ENCODE measurements at places on chromosomes 12 and 14.

DNA sequence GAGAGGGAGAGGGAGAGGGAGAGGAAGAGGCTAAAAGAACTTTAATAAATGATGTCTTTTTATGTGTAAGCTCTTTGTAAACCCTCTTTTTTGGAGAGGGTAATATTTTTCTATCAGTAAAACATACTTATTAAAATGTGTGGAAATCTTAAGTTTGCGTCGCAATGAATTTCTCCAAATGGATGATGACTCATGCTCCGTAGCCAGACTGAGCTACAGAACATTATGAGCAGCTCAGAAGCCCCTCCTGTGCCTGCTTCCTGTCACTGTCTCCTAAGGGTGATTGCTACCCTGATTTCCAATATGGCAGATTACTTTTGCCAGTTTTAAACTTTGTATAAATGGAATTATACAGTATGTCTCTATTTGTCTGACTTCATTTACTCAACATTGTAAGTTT, 13.0 kb upstream of the PYGL start:
- DNase-seq, result no peak

- DNase-seq, result no peak
Observed at GRCh38 chr12:131348231-131348630, 362.7 kb upstream of the SFSWAP start.

- no peak for DNase-seq
Observed at GRCh38 chr12:132557291-132558015, 52.9 kb downstream of the LRCOL1 start.

DNA sequence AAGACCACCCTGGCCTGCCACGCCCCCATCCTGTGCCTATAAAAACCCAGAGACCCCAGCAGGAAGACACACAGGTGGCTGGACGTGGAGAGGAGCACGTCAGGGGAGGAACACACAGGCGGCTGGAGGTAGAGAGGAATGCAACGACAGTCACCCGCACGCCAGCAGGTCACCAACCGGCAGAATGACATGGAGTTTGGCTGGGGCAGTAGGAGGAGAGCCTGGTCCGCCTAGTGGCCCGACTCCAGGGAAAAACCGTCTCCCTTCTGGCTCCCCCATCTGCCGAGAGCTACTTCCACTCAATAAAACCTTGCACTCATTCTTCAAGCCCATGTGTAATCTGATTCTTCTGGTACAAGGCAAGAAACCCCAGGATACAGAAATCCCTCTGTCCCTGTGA, 62.7 kb upstream of the KCNH3 start:
- no peak for DNase-seq

DNA sequence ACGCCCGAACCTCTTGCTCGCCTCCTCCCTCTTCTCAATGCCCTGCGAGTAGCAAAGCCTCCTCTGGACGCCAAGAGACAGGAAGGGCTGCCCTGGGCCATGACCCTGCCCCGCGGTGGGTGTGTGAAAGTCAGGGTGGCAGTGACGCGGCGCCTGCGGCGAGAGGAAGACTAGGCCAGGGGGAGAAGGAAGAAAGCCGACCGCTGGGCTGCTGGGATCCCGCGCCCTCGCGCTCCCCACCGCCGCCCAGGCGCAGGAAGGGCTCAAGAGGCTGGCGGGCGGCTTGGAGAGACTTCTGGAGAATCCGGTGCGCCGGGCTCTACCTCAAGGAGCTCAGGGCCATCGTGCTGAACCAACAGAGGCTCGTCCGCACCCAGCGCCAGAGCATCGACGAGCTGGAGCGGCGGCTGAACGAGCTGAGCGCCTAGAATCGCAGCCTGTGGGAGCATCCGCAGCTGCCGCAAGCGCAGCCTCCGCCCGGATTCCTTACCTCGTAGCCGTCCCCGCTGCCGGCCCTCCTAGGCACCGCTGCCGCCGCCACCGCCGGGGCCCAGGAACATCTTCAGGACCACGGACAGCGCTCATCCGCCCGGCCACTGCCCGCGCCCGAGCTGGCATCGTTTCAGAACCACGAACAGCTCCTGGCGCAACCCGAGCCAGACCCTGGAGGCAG, 105.0 kb upstream of the PRB2 start:
- peak; percentile 28 for DNase-seq

DNA sequence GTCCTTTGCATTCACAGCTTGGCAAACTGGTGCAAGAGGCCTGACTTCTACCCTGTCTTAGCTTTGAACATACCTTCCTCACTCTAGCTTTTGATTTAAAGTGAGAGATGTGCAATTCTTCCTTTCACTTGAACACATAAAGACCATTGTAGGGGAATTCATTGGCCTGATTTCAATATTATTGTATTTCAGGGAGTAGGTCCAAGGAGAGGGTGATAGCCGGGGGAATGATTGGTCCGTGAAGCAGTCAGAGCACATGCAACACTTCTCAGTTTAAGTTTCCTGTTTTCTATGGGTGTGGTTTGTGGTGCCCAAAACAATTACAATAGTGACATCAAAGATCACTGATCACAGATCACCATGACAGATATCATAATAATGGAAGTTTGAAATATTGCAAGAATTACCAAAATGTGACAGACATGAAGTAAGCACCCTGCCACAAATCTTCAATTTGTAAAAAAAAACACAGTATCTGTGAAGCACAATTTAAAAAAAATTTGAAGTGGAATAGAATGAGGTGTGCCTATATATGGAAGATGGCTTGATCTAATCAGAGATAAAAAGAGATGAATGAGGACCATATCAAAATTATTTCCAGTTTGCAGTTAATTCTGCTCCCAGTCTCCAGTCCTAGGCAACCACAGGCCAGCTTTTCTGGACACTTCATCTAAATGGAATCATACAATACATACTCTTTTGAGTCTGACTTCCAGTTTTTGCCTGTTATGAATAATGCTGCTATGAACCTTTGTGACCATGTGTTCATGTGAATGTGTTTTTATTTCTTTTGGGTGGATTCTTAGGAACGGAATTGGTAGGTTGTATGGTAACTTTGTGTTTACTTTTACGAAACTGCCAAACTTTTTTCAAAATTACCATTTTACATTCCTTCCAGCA, 23.2 kb downstream of the BORCS5 start:
- DNase-seq, result no peak

DNA sequence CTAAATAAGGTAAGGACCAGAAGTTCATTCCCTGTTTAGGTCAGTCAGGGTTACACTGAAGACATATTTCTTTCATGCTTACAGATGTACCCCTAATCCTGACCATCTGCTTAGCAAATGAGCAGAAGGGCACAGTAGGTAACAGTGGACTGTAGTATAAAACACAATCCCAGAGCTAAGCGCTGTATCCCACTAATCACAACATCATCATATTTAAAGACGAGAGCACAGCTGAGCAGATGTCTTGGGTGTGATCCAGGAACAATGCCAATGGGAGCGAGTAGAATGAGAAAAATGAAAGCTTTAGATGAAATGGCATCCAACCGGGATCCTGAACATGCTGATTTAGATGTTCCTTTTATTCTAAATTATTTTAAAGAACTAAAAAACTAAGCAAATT, 213.4 kb downstream of the CCER1 start:
- DNase-seq, result peak; percentile 26

- no peak for DNase-seq
Observed at GRCh38 chr14:67817750-67818438, 1.5 kb upstream of the ZFYVE26 start.

DNA sequence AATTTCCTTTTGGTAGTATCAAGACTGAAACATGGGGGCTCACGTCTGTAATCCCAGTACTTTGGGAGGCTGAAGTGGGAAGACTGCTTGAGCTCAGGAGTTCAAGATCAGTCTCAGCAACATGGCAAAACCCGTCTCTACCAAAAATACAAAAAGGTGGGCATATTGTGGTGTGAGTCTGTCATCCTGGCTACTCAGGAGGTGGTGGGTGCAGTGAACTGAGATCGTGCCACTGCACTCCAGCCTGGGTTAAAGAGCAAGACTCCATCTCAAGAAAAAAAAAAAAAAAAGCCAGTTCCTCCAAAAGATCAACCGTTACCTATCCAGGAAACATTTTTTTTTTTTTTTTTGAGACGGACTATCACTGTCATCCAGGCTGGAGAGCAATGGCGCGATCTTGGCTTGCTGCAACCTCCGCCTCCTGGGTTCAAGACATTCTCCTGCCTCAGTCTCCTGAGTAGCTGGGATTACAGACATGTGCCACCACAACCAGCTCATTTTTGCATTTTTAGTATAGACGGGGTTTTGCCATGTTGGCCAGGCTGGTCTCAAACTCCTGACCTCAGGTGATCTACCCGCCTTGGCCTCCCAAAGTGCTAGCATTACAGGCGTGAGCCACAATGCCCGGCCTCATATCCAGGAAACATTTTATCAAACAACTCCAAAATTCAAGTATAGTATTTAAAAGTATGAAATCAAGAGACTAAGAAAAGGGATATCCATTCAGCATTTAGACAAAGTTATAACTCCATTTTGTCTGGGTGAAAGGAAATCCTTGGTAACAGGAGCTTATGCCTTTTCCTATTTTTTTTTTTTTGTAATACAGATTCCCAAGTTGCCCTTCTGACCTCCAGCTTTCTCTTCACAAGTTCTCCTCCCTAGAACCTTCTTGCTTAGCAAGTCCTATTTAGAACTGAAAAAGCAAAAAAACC, 3.4 kb downstream of the ACIN1 start:
- DNase-seq, result no peak

- no peak for DNase-seq
Observed at GRCh38 chr12:39993268-39993667, 112.6 kb downstream of the SLC2A13 start.

DNA sequence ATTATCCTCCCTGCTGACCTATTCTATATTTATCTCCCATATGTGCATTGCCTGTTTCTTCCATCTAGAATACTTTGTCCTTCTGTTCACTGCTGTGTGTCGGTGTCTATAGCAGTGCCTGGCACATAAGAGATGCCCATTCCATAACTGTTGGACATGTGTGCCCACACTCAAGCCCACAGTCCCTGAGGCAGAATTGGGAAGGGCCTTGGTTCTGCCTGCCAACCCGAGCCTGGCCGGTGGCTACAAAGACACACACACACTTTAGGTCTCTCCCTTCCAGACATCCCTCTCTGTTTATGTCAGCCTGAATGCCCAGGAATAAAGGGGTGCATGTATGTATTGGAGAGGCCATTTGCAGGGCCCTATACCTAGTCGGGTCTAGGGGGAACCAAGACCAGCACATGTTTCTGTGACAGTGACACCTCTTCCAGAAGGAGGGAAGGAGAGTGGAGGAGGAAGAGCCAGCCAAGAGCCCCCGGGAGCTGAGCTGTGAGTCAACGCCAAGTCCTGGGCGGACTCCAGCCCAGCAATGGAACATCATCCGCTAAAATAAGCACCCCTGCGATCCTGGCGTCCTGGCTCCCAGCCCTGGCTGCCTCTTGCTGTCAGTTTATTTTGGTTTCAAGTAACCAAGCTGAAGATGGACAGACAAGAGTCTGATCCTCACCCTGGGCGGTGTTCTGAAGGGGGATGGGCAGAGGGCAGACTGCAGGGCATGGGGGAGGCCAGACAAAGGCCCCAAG, 4.3 kb upstream of the ASB2 start:
- DNase-seq, result no peak

DNA sequence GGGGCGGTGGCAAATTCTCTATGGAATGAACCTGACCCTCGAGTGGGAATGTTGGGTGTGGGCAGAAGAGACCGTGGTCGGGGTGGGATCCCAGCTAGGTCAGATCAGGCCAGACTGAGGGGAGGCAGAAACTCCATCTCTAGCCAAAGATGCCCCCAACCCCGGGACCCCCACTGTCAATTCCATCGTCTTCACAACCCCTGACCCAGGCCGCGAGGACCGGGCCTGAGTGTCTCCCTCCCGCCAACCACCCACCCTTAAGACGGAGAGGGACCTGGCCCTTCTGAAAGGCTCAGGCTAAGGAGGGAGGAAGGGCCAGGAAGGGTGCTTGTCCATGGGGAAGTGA, 760 bp downstream of the PLEKHD1 start:
- DNase-seq, result no peak

GRCh38 chr12:76274420-76275083, 73.7 kb downstream of the BBS10 start:
- DNase-seq, result no peak

DNA sequence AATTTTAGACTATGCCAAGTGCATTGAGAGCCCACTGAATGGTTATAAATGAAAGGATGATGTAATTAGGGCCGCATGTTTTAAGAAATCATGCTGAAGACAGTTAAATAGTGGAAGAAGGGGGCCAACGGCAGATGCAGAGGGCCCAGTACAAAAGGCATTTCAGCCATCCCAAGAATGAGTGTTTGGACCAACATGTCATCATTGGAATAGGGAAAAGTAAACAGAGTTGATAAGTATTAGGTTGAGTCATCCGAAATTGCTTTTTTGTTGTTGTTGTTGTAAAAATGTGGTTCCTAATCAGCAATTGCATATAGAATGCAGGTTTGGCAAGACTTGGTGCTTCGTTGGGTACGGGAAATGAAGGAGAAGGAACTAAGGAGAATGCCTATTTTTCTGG, 29.5 kb downstream of the BMP4 start:
- no peak for DNase-seq

DNA sequence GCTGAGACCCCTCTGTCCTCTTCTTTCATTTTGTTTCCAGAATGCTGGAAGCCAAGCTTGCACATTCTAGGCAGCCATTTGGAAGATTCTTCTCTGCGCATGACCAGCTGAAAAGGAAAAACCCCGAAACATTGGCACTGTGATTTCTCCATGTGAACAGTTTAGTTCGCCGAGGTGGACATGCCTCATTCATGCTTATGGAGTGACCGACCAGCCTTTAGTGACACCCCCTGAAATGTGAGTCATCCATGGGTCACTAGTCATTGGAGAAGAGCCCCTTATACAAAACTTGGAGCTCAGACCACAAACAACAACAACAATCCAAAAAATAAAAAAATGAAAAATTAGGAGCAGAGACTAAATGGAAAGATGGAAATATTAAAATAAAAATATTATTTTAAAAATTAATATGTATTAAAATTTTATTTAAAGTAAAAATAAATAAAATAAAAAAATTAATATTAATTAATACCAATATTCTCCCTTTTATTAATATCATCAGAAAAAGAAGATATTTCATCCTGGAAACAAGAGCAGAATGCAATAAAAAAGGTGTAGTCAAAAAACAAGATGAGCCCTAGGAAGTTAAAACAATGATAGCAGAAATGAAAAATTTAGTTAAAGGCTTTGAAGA, 9.5 kb upstream of the KRT7 start:
- DNase-seq, result no peak

DNA sequence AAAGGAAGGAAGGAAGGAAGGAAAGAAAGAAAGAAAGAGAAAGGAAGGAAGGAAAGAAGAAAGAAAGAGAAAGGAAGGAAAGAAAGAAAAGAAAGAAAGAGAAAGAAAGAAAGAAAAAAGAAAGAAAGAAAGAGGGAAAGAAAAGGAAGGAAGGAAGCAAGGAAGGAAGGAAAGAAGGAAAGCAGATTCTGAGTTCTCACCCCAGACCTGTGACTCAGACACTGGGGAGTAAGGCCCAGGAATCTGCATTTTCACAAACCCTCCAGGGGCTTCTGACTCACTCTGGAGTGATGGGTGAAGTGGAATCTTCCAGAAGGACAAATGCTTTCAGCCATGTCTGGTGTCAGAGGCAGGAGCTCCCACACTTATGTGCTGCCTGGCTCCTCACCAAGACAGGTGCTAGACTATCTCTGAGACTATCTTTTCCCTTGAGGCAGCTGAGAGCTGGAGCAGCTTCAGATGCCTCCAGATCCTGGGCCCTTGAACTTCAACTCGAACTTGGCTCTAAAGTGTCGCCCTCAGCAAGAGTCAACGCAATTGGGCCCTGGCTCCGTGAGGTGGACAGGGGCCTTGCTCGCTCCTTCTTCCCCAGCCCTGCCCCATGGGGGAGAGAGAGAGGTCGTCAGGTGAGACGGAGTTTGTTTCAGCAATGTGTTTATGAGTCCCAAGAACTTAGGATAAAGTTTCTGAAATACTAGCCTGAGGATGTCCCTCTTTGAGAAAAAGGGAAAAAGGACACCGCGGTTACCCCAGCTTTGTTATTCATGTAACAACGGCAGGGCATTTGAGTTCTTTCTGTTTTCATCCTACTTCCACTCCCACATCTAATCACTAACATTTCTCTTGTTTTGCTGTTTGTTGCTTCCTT, 19.8 kb upstream of the SCARB1 start:
- DNase-seq, result no peak
